ENCODE measurements at places on chromosomes 6 and 20.
A peak's percentile ranks its signal among the peaks of the same experiment; 100 is the strongest.

GRCh38 chr6:14470671-14471070, 353.1 kb downstream of the CD83 start:
- no peak for DNase-seq

- peak; percentile 42 for DNase-seq
Observed at GRCh38 chr6:79610306-79611009, 20.7 kb upstream of the SH3BGRL2 start.

- DNase-seq, result no peak
Observed at GRCh38 chr20:52004018-52004417, 187.6 kb downstream of the ZFP64 start.

DNA sequence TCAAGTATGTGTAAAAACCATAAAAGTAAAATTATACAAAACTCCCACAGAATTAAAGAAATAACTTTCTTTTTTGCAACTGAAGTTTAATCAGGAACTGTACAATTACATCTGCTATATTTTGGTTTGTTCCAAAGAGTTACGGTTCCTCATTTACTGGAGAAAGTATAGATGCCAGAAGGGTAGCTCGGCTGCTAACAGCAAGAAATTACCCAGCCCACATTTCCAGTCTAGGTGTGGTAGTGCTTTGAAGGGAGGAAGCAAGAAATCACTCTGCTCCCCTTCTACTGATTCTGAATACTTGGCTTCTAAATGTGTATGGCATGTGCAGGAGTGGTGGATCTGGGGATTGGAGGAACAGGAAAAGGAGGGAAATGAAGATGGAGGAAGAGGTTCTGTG, 441.3 kb downstream of the CDC5L start:
- DNase-seq, result no peak

- DNase-seq, result no peak
Observed at GRCh38 chr6:68445926-68446325, 189.2 kb upstream of the ADGRB3 start.

DNA sequence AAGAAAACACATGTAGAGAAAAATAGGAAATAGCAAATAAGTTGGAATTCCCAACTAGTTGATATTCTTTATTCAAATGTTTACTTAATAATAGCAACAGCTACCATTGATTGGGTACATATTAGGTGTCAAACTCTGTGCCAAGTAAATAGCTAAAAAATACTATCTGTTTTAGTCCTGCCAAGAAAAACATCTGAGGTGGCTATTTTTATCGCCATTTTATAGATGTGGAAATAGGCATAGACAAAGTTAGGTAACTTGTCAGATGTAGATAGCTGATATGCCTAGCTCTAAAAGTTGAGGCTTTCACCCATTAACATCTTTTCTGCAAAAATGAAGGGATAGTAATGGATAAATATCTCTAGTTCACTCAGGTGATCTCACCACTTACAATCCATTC, 549.2 kb upstream of the ID4 start:
- DNase-seq, result no peak

GRCh38 chr6:14889188-14889587, 356.7 kb upstream of the JARID2 start:
- no peak for DNase-seq

DNA sequence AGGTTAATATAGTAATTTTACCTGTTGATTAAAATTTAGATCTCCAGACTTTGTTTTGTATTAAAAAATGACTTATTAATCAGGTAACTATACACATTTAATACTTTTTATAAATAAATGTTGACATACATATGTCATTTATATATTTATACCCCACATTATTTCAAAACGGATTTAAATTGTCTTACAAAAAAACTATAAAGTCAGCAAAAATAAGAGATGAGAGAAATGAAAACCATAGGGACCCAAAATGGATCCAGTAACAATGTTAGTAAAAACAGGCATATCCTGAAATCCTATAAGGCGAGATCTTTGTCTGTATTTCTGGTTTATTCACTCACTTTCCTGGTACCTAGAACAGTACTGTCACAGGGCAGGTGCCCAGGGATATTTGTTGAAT, 91.5 kb downstream of the PACRG start:
- no peak for DNase-seq

GRCh38 chr6:2102316-2102883, 143.0 kb downstream of the GMDS start:
- no peak for DNase-seq

DNA sequence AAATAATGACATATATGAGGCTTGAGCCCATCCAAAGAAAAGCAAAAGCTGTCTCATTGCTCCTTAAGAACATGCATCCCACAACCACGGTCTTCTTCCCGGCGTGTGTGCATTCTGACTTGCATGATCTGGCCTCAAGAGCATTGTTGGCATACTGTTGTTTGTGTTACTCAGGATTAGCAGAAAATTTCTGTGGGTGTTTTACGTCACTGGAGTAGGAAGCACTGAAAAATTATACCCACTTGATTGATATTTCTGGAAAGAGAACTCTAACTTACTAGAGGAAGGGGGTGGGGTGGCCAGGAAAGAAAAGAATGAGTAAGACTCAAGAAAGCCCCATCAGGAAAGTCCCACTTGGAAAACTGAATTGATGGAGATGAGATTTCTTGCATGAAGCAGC, 326.2 kb upstream of the PRDM1 start:
- no peak for DNase-seq

GRCh38 chr20:45781391-45781931, 10.2 kb downstream of the WFDC3 start:
- no peak for DNase-seq

DNA sequence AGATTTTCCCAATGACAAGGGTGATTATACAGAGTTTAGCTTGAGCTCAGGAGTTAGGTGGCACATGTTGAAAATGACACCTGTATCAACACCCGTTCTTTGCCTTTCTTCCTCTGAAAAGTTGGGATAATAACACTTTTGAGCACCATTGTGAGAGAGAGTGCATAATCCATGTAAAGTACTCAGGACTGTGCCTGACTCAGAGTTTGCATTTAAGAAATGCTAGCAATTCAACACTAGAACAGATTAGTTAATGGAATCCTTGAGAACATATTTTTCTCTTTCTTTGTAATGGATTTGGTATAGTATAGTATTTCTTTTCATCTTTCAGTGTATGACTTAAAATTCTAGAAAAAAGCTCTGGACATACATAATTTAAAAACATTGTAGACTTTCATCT, 449.2 kb downstream of the GJA1 start:
- DNase-seq, result no peak

- no peak for DNase-seq
Observed at GRCh38 chr6:11947575-11947974, 64.5 kb upstream of the HIVEP1 start.
